ENCODE measurements at places on chromosomes 1 and 21.

DNA sequence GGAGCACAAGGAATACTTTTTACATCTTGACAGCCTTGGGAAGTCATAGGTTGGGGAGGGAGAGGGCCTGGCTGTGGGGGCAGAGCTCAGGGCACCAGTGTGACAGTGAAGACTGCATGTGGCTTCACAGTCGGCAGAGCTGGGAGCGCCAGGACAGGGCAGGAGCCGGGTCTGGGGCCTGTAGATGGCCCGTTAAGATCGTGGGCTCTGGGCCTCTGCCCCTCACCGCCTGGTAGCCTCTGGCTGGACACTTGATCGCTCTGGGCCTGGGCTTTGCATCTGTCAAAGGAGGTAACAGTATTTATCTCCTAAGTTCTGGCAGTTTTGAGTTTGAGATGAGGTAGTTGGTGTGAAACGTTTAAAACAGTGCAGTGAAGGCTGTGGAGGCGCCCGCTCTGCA lies 4.8 kb downstream of the SLX9 start:
- no peak for DNase-seq

- no peak for DNase-seq
Observed at GRCh38 chr1:87977145-87977544, 648.5 kb downstream of the LMO4 start.

DNA sequence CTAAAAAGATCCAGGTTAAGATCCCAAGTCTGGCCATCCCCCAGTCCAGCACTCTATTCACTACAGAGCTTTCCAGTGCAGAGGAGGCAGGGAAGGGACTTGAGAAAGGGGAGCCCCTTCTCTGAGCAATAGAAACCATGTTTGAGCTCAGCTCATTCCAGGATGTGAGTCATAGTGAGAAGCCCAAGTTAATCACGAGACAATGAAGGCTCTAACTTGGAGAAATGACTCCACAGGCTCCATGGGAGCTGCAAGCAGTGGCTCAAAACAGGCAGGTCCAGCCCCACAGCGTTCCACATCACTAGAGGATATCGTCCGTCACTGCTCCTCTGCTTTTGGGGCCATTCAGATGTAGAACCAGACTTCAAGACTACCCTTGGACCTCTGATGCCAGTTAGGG lies 59.1 kb downstream of the CAMK2N1 start:
- DNase-seq = no peak

DNA sequence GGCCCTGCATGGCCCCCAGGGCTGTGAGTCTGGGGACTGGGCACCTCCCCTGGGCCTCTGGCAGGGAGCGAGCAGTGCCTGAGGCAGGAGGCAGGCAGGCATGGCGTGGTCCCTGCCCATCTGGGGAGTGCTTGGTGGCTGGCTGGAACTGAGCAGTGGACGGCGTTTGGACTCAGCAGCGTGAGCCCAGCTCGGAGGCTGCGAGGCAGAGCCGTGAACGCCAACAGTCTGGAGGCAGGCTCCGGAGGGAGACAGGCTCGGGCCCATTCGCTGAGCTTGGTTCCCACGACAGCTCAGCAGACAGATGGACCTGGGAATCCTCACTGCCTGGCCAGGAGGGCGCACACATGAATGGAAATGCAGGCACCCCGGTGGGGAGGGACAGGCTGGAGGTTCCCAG lies 160.7 kb upstream of the POU3F1 start:
- no peak for DNase-seq

DNA sequence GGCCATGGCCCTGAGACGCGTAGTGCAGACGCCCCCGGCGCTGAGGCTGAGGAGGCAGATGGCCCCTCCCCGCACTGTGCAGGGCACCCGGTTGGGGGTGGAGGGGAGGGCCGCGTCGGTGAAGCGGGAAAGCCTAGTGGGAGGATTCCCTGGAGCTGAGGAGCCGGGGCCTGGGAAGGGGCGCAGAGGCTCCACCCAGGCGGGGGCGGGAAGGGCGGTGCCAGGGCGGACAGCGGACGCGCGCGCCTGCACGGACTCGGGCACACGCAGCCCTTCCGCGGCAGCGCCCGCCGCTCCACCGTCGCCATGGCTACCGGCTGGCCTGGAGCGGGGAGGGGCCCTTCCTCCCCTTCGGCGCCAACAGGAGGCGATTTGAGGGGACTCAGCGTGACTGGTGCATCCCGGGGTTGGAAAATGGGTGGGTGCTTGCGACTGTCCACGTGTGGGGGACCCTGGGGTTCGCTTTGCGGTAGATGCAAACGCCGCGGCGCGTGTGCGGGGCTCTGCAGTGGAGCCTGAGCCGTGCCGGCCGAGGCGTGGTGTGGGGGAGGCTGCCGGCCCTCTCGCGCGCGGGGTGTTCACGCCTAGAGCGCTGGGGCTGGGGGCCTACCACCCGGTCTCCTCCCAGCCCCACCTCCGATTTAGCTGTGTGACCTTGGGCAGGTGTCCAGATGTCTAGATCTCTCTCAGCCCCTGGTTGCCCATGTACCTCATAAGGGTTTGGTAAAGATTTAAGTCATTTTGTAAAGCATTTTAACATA lies 35.1 kb downstream of the PTPRF start:
- peak; percentile 70 for DNase-seq

DNA sequence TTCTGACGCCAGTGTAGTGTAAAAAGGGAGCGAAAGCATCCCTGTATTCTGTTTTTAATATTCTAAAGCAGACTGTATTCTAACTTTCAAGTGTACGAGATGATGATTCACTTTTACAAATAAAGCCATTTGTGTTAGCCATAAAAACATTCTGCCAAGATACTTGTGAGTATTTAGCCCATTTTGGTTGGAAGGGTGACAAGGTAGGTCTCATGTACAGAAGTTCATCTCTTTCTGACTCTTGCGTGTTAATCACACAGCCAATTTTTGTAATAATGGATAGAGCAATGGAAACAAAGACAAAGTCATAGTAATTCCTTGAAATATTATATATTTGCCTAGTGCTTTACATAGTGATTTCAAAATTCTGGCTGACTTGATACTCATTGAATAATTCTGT lies 125.3 kb upstream of the GREM2 start:
- DNase-seq = no peak

GRCh38 chr21:45105906-45106485 lies 31.6 kb downstream of the ADARB1 start:
- no peak for DNase-seq

DNA sequence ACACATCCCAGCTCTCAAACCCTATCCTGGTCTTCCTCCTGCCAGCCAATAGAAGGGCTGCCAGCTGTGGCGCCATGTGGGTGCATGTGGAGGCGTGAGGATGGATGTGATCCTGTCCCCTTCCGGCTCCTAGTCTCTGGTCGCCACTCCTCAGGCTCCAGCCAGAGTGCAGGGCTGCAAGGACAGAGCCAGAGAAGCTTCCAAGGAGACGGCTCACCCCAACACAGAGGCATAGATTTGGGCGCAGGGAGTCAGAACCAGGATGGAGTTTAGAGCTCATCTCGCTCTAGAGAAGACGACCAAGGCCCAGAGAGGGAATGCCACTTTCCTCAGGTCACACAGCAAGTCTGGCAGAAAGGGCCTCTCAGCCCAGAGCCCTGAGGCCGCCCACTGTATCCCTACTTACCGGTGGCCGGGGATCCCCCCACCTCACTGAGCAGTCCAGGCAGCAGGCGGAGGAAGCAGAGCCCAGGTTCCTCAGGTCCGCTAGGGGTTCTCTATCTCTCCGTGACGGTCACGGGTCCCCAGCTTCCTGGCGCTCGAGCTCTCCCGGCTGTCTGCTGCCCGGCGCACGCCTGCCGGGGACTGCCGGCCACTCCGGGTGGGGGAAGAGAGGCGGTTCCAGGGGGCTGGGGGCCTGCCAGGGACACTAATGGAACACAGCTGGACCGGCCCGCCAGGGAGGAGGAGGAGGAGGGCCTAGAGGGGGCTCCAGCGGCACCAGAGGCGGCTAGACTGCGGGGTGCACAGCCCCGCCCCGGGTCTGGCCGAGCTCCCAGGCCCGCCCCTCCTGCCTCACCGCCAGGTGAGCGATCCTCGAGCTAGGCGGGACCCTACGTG lies at the start of gene COL16A1:
Gene COL16A1 (minus strand): TSS at position 587 of the 840 bp plus-strand sequence. CDS start 1,824 bp downstream, outside the sequence.
- peak; percentile 25 for DNase-seq

DNA sequence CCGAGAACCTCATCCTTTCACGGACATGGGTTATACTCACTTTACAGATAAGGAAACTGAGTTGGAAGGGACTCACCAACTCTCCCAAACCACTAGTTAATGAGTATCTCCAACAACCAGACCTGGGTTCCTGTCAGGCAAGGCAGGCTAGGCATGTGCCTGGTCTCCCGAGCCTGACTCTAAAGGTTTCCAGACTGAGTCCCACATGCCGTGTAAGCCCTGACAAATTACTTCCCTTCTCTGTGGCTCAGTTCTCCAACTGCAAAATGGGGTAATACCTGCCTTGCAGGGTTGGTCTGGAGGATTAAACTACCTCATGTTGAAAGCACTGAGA lies 34.3 kb downstream of the SSBP3 start:
- DNase-seq = no peak

- no peak for DNase-seq
Observed at GRCh38 chr1:110176299-110176956, 26.1 kb downstream of the SLC6A17 start.

DNA sequence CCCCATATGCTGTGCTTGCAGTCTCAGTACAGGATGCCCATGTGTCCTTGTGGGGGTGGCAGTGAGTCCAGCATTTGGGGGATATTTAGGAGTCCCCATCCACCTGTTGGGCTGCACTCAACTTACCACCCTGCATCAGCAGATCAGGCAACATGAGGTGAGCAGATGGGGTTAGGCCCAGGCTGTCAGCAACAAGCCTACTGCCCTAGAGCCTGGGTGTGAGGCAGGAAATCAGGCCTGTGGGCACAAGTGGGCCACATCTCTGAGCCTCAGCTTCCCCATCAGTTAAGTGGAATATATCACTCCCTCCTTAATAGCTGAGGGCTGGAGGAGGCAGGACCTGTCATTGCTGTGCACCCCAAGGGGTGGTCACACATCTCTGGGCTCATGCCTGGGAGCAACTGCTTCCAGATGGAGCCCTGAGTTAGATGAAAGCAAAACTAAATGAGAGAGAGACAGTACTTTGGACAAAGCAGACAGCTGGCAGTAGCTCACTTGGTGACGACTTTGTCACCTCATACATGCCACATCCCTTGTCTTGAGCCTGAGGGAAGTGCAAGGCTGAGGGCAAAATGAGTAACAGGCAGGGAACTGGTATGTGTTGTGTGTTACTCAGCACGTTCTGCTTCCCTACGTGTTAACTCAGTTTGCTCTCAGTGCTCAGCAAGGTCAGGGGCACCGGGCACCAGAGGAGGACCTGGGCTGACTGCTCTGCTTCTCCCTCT lies 48.4 kb downstream of the TRIM11 start:
- no peak for DNase-seq

GRCh38 chr1:230650300-230650699 lies 8.0 kb downstream of the COG2 start:
- no peak for DNase-seq

GRCh38 chr1:66351478-66351877 lies 182.5 kb upstream of the SGIP1 start:
- no peak for DNase-seq

- DNase-seq = no peak
Observed at GRCh38 chr1:51216631-51217030, 19.4 kb upstream of the RNF11 start.

- no peak for DNase-seq
Observed at GRCh38 chr1:22500058-22500457, 48.4 kb downstream of the ZBTB40 start.

DNA sequence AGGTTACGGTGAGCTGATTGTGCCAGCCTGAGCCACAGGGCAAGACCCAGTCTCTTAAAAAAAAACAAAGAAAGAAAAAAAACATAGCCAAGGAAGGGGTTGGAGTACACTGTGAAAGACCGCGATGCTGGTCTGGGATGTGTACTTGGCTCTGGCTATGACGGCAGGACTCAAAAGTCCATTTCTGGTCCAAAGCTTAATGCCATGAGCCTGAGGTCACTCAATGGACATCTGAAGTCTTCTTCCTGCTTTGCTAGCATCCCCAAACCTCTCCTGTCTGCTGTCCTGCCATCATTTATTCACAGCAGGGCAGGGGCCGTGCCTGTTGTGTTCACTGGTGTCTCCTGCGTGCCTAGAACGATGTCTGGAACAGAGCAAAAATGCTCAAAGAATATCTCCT lies 1.5 kb upstream of the ARHGEF10L start:
- no peak for DNase-seq

- no peak for DNase-seq
Observed at GRCh38 chr1:8889103-8889846, 10.8 kb upstream of the ENO1 start.

DNA sequence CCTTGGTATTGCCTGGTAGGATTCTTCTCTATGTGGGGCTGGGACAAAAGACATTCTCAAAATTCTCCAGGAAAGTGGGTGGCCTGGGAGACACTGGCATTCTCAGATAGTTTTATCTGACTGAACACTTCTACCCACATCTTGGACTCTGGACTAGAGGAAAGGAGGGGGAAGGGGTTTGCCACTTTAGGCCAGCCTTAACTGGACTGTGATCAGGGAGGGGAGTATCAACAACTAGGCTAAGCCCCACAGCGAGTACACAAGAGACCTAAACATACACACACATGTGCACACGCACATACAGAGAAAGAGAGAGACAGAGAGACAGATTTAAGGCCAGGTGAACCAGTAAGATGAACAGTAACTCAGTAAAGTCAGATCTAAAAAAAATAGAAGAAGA lies 1.2 kb upstream of the SEMA6C start:
- no peak for DNase-seq

GRCh38 chr1:168321945-168322344 lies 41.3 kb downstream of the TBX19 start:
- DNase-seq = no peak

- DNase-seq = no peak
Observed at GRCh38 chr1:221543529-221544120, 198.3 kb downstream of the DUSP10 start.

GRCh38 chr1:93552741-93553455 lies 105.0 kb downstream of the FNBP1L start:
- DNase-seq = no peak

DNA sequence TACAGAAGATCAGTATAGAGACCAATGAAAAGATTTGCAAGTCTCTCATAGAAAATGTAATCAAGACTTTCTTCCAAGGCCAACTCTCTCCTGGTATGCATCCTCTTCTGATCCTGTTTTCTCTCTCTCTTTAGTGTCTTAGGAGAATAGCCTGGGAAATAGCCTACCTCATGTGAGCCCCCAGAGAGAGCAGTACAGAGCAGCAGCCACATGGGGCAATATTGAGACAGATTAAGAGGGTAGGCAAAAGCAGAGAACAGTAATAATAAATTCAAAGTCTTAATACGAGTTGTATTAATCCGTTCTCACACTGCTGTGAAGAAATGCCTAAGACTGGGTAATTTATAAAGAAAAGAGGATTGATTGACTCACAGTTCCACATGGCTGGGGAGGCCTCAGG lies 61.4 kb downstream of the RNASEL start:
- no peak for DNase-seq

DNA sequence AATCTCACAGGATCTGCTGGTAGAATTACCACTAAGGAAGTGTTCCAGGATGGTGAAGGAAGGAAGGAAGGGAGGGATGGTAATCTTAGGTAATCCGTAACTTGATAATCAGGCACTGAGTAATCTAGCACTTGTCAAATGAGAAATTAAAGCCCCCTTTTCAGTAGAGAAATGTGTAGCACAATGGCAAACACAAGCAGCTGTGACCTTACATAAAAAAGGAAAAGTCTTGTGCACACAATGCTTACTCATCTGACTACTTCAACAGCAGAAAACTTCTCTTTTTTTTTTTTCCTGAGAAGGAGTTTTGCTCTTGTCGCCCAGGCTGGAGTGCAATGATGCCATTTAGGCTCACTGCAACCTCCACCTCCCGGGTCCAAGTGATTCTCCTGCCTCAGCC lies 6.1 kb downstream of the NUP210L start:
- no peak for DNase-seq

Data from substantia nigra (tissue), 51 donors.